Adrenal gland (tissue), 19 donors: ENCODE measurements at places on chromosomes 7 and 10. TPM values are rescaled to one million over a fixed set of nuclear protein-coding genes. Genes with fewer than 3 reads are reported as not detected.

- H3K27ac ChIP-seq, result no peak overlapping the region
- no peak for DNase-seq
- H3K4me3 ChIP-seq, result no peak overlapping the region
These were observed 111.9 kb upstream of the FAM20C start for GRCh38 chr7:80259-81067.

GRCh38 chr7:115127399-115128021 is 205.6 kb downstream of the MDFIC start:
- no peak overlapping the region for H3K4me3 ChIP-seq
- DNase-seq, result no peak
- H3K27ac ChIP-seq, result no peak overlapping the region
- H3K36me3 ChIP-seq, result no peaks in the 10 kb centered on the region

GRCh38 chr10:21260506-21261149 is 264.9 kb downstream of the SKIDA1 start:
- no peaks in the 10 kb centered on the region for H3K36me3 ChIP-seq
- DNase-seq, result no peak
- H3K27me3 ChIP-seq, result no peaks in the 10 kb centered on the region
- H3K4me3 ChIP-seq, result no peak overlapping the region
- no peaks in the 10 kb centered on the region for H3K4me1 ChIP-seq

DNA sequence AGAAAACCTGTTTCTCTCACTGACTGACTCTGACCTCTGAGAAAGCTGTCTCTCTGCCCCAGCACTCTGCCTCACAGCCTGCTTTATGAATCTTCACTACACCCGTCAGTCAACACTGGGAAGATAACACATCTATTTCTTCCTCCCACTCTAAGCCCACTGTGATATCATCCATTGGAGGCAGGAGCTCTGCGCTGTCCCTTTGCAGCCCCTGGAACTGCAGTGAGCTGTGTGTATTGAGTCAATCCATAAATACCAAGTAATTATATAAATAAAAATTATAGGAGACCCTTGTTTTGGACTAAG is 17.2 kb upstream of the FXYD4 start:
- no peak for DNase-seq
- no peak overlapping the region for H3K27ac ChIP-seq
- H3K36me3 ChIP-seq, result no peaks in the 10 kb centered on the region
- H3K4me1 ChIP-seq, result peaks cover 5% of the 10 kb centered on the region
- no peak overlapping the region for H3K4me3 ChIP-seq

- H3K27me3 ChIP-seq, result no peaks in the 10 kb centered on the region
- no peak overlapping the region for H3K27ac ChIP-seq
- H3K4me1 ChIP-seq, result no peaks in the 10 kb centered on the region
- no peak overlapping the region for H3K4me3 ChIP-seq
- DNase-seq, result no peak
These were observed 46.7 kb upstream of the PDZD8 start for GRCh38 chr10:117421985-117422384.

- no peak overlapping the region for H3K27ac ChIP-seq
- no peaks in the 10 kb centered on the region for H3K4me1 ChIP-seq
- no peaks in the 10 kb centered on the region for H3K36me3 ChIP-seq
- no peak for DNase-seq
- no peaks in the 10 kb centered on the region for H3K27me3 ChIP-seq
These were observed 178.2 kb upstream of the KLF6 start for GRCh38 chr10:3963191-3963673.

DNA sequence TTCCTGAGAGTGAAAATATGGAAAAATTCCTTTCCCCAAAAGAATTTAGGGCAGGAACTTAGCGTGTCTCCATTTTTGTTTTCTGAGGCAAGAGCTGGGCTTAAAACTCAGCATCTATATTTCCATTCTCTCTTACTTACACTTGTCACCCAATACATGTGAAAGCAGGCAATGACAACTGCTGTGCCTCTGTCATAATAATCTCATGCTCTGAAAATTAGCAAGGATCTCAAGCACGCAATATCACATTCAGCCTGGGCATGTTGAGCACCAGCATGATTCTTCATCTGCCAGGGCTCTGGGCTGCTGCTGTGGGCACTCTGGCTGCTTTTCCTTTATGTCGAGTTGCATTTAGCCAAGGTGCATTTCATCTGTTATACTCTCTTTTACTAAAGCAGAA is 255.5 kb downstream of the SNX10 start:
- H3K4me3 ChIP-seq, result no peak overlapping the region
- no peak for DNase-seq
- no peaks in the 10 kb centered on the region for H3K36me3 ChIP-seq
- H3K4me1 ChIP-seq, result no peaks in the 10 kb centered on the region
- H3K27me3 ChIP-seq, result peaks cover 16% of the 10 kb centered on the region

DNA sequence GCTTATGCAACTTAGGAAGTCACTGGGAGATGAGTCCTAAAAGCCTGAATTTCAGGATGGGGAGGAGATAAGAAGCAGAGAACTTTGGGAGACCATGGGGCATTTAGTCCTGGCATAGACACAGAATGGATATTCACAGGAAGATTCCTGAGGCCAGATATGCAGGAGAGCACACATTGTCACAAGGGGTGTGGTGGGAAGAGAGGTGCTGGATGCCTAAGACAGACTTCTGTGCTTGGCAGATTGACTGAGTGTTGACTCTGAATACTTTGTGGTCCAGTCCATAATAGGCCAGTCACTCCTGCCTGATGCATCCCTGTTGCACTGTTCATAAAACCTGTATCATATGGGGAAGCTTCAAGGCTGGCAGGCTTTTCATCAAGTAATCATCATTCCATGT is 18.5 kb downstream of the SRI start:
- no peaks in the 10 kb centered on the region for H3K27me3 ChIP-seq
- no peak overlapping the region for H3K4me3 ChIP-seq
- DNase-seq, result no peak

- no peaks in the 10 kb centered on the region for H3K36me3 ChIP-seq
- no peaks in the 10 kb centered on the region for H3K4me1 ChIP-seq
- H3K4me3 ChIP-seq, result no peak overlapping the region
- H3K27me3 ChIP-seq, result no peaks in the 10 kb centered on the region
- no peak for DNase-seq
- H3K27ac ChIP-seq, result no peak overlapping the region
These were observed 28.3 kb upstream of the PLPP4 start for GRCh38 chr10:120428754-120429153.

- DNase-seq, result peak; percentile 42
- no peaks in the 10 kb centered on the region for H3K27me3 ChIP-seq
- no peaks in the 10 kb centered on the region for H3K36me3 ChIP-seq
- H3K27ac ChIP-seq, result peak overlapping the region; percentile 4
- H3K4me1 ChIP-seq, result peaks cover 17% of the 10 kb centered on the region
- no peak overlapping the region for H3K4me3 ChIP-seq
These were observed 179.4 kb downstream of the CPEB3 start for GRCh38 chr10:92111336-92111939.

- H3K27me3 ChIP-seq, result peaks cover 3% of the 10 kb centered on the region
- H3K27ac ChIP-seq, result no peak overlapping the region
- no peak overlapping the region for H3K4me3 ChIP-seq
- H3K36me3 ChIP-seq, result no peaks in the 10 kb centered on the region
These were observed 115.9 kb upstream of the ADAM12 start for GRCh38 chr10:126504063-126504760.

- H3K4me3 ChIP-seq, result no peak overlapping the region
- no peak overlapping the region for H3K27ac ChIP-seq
- no peaks in the 10 kb centered on the region for H3K36me3 ChIP-seq
- no peak for DNase-seq
These were observed 193.0 kb upstream of the KMT2E start for GRCh38 chr7:104820836-104821535.

- H3K4me3 ChIP-seq, result no peak overlapping the region
- no peak for DNase-seq
- no peaks in the 10 kb centered on the region for H3K36me3 ChIP-seq
- H3K27me3 ChIP-seq, result no peaks in the 10 kb centered on the region
These were observed 41.4 kb upstream of the IKZF1 start for GRCh38 chr7:50262916-50263690.

DNA sequence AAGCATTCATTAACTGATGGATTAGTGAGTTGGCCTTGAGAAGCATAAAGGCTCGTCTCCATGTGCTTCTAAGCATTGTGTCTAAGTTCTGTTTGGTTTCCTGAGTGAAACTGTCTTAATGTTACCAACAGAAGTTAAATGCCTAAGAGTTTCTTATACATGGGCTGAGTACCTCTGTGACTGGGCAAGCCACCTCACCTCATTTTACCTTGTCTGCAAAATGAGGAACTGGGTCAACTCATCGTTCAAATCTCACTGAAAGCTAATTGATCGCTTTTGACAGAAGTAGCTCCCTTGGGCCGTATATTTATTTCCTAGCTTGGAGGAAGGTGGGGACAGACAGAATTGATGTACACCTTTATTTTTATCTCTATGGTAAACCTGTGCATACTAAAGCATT is 88.9 kb downstream of the TCF7L2 start:
- no peak for DNase-seq
- peaks cover 15% of the 10 kb centered on the region for H3K4me1 ChIP-seq
- H3K36me3 ChIP-seq, result no peaks in the 10 kb centered on the region
- no peak overlapping the region for H3K4me3 ChIP-seq
- no peak overlapping the region for H3K27ac ChIP-seq

DNA sequence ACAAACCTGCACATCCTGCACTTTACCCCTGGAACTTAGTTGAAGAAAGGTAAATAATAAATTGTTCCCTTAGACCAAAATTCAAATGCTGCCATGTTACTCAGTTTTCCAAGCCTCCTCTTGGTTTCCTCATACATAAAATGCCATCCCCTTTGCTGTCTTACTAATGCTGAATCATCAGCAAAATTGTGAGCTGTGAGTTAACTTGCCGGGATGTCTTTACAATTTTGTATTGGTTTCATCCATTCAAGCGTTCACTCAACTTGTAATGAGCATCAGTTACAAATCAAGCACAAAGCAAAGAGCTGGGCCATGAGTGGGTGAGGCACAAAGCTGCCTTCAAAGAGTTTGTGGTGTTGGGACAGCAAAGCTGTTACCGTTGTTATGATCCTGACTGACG is 395.8 kb upstream of the ZMIZ1 start:
- no peak overlapping the region for H3K27ac ChIP-seq
- no peak overlapping the region for H3K4me3 ChIP-seq
- H3K27me3 ChIP-seq, result no peaks in the 10 kb centered on the region
- no peaks in the 10 kb centered on the region for H3K36me3 ChIP-seq

DNA sequence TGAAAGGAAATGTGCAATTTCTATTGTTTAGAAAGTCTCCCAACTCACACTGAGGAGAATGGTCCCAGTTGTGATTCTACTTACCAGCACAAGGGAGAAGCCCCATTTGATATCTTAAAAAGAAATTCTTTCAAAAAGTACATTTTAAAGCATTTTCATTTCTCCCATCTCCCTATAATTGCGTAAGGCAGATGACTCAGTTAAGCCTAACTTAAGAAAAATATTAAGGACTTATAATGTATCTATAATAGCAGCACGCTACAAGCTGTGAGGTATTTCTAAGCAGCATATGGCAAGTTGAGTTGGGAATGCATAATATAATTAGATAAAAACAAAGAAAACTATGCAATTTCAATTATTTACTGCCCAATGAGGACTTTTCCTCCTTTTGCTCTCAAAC is 8.5 kb upstream of the NRCAM start:
- H3K27ac ChIP-seq, result no peak overlapping the region
- H3K27me3 ChIP-seq, result no peaks in the 10 kb centered on the region
- no peaks in the 10 kb centered on the region for H3K36me3 ChIP-seq
- H3K4me1 ChIP-seq, result no peaks in the 10 kb centered on the region
- DNase-seq, result no peak

DNA sequence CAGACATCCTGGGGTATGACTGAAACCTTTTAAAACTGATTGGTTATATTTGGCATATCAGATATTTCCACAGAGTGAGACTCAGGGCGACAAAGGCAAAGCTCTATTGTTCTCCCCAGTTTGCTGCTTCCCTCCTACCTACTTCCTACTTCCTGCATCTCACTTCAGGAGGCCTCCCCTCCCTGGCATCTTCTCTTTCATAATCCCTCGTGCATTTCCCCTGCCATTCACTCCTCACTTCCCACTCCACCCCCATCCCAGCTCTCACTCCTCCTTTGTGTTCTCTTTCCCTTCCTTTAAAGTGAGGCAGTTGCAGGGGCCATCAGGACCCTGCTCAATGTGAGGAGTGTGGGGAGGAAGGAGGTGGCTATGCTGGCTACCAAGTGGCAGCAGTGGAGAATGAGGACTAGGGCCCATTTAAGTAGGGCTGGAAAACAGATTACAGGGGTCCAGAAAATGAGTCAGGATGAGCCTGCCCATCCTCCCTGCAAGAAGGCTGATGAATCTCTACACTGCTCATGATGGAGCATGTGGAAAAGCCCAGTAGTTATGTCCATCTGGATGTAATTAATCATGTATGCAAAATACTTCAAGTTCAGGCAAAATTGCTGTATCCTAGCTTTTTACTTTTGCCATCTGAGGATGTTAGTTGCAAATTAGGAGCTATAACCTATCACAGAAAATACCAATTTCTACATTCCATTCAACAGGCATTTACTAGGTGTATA is 311.8 kb upstream of the IMMP2L start:
- no peak overlapping the region for H3K27ac ChIP-seq
- DNase-seq, result no peak
- H3K4me3 ChIP-seq, result no peak overlapping the region
- H3K36me3 ChIP-seq, result peaks cover 5% of the 10 kb centered on the region
- H3K27me3 ChIP-seq, result no peaks in the 10 kb centered on the region
- H3K4me1 ChIP-seq, result no peaks in the 10 kb centered on the region

GRCh38 chr7:79272938-79273337 is 180.5 kb downstream of the MAGI2 start:
- H3K27me3 ChIP-seq, result no peaks in the 10 kb centered on the region
- no peaks in the 10 kb centered on the region for H3K4me1 ChIP-seq
- H3K4me3 ChIP-seq, result no peak overlapping the region
- DNase-seq, result no peak
- no peaks in the 10 kb centered on the region for H3K36me3 ChIP-seq
- H3K27ac ChIP-seq, result no peak overlapping the region

- DNase-seq, result no peak
- H3K36me3 ChIP-seq, result peaks cover 77% of the 10 kb centered on the region
- H3K4me1 ChIP-seq, result peaks cover 12% of the 10 kb centered on the region
- no peak overlapping the region for H3K27ac ChIP-seq
These were observed 12.6 kb downstream of the PDAP1 start for GRCh38 chr7:99395616-99396327.

GRCh38 chr7:44378744-44379143 is 53.4 kb upstream of the CAMK2B start:
- no peak overlapping the region for H3K27ac ChIP-seq
- no peaks in the 10 kb centered on the region for H3K4me1 ChIP-seq
- H3K27me3 ChIP-seq, result no peaks in the 10 kb centered on the region
- no peak overlapping the region for H3K4me3 ChIP-seq
- no peaks in the 10 kb centered on the region for H3K36me3 ChIP-seq
- DNase-seq, result no peak

ASAH2B gene
- 5.9 TPM for total RNA-seq

BICC1 gene
- total RNA-seq, result 15.9 TPM

STEAP1 gene
- 1.5 TPM for total RNA-seq

GIMAP2 gene
- 8.1 TPM for total RNA-seq

MMRN2 gene
- 40.2 TPM for total RNA-seq

CPN1 gene
- not detected for total RNA-seq

MKI67 gene
- 5.7 TPM for total RNA-seq

TEX47 gene
- not detected for total RNA-seq

CPA1 gene
- total RNA-seq, result 2.2 TPM

AKR1D1 gene
- total RNA-seq, result not detected
